ENCODE measurements at places on chromosomes 16 and 17. TPM values are rescaled to one million over a fixed set of nuclear protein-coding genes. Genes with fewer than 3 reads are reported as not detected.

DNA sequence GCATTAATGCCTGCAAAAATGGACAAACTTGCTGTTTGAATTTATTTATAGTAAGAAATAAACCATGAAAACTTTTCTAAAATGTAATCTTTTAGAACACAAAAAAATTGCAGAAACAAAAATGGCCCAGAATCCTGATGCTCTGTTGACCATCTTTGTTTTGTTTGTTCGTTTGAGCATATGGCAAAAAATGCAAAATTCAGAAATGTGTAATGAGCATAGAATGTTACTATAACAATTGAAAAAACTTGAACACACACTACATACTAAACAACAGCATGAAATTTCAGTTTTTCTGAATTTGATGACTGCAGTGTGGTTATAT lies 1.1 kb upstream of the KPNA2 start:
- DNase-seq = no peak

DNA sequence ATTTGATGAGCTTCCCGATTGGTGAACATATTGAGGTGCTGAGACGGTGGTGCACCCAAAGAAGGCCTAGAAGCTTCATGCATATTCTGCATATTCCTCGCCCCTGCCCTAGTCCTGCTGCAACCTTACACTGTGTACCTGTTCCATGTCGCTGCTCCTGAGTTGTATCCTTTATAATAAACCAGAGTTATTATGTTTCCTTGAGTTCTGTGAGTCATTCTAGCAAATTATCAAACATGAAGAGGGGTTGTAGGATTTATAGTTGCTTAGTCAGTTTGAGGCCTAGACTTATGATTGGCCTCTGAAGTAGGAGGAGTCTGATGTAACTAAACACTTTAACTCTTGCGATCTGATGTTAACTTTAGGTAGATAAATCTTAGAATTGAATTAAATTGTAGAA lies 436.8 kb downstream of the CA10 start:
- DNase-seq = no peak

DNA sequence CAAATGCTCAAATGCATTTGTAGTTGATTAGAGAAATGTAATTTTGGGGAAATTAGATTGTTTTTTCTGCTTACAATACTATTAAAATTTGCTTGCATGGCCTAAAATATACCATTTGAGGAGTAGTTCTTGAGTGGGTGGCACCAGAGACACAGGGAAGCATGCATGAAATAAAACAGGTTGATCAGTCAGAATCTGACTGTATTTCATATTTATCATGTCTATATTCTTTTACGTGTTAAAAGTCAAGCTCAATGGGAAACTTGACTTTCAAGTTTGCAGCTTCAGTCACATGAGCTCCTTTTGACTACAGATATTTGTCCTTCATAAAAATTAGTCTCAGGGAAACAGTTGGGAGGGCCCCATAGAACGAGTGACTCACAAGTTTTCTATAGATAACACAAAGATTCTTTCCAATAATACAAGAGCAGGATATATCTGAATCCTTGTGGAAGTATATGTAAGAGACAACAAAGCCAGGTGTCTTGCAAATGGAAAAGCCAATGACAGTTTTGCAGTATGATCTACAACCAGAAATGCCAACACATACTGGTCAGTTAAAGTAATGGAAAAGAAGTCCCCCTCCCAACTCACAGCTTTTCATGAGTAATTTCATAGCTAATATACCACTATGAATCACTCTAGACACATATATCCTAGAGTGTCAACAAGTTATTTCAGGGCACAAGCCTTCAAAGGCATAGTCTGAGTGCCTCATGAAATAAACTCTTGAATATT lies 42.2 kb upstream of the CORO6 start:
- no peak for DNase-seq

DNA sequence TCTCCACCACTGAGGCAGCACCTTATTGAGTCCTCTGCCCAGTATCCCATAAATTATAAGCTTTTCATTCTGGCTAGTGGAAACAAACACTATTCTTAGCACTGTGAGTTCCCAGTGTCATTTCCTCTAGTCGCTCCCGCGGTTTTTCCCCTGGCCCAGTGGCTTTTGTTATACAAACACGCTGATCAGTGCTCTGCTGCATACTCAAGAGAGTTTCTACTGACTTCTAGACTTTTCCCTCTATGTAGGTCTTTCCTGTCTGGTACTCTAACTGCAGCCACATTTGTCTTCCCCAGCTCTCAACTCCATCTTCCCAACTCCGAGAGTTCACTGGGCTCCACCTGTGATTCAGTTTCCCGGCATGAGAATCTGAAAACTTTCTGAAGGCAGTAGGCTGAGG lies 556.6 kb upstream of the SALL1 start:
- DNase-seq = no peak

DNA sequence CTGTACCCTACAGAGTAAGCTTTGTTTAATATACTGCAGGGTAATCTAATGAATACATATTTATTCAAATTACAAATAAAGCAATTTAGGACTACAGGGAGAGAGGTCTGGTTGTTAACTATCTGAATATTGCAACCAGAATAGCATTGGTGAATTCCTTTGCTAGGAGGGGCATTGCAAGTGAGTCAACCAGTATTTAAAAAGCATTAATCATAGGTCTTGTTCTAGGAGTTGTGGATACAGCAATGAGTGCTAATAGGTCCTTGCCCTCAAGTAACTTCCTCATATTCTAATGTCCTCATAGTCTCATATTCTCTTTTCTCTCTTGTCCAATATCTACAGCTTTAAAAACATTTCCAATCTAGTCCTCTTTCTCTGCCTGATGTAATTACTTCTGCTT lies 531.4 kb downstream of the CDH11 start:
- no peak for DNase-seq

Gene CCDC78
- total RNA-seq = 0.16 TPM

Gene PRSS36
- 1.1 TPM for total RNA-seq

Measured in cardiac septum (tissue), 1 donor.